ENCODE measurements at places on chromosomes 11 and 22.
A peak's percentile ranks its signal among the peaks of the same experiment; 100 is the strongest.

- no peak for DNase-seq
These were observed 8.2 kb downstream of the C11orf24 start for GRCh38 chr11:68263444-68264035.

GRCh38 chr11:133560472-133560855, 28.2 kb upstream of the OPCML start:
- DNase-seq, result no peak

- no peak for DNase-seq
These were observed 205.8 kb downstream of the ARHGAP42 start for GRCh38 chr11:100892886-100893285.

- no peak for DNase-seq
These were observed 13.0 kb upstream of the MFNG start for GRCh38 chr22:37499027-37499707.

DNA sequence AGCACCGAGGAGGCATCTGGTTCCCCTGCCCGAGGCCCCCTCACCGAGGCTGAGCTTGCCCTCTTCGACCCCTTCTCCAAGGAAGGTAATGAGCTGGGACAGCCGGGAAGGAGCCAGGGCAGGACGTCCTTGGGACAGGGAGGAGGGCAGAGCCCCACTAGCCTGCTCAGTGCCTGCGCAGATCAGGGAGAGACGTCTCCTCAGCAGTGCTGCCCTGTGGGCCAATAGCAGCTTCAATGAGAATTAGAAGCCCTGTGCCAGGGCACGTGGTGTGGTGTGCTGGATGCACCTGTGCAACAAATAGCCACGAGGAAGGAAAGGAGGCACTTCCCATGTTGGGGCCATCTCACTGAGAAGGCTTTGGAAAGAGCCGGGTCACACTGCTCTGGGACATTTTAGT, 5.4 kb upstream of the SAC3D1 start:
- DNase-seq, result no peak

DNA sequence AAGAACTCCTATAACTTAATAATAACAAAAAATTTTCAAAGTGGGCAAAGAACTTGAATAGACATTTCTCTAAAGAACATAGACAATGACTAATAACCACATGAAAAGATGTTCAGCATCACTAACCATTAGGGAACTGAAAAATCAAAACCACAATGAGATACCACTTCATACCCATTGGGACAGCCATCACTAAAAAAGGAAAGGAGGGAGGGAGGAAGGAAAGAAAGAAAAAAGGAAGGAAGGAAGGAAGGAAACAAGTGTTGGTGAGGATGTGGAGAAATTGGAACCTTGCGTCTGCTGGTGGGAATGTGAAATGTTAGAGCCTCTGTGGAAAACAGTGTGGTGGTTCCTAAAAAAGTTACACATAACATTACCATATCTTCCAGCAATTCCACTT, 55.8 kb downstream of the MS4A13 start:
- DNase-seq, result no peak

DNA sequence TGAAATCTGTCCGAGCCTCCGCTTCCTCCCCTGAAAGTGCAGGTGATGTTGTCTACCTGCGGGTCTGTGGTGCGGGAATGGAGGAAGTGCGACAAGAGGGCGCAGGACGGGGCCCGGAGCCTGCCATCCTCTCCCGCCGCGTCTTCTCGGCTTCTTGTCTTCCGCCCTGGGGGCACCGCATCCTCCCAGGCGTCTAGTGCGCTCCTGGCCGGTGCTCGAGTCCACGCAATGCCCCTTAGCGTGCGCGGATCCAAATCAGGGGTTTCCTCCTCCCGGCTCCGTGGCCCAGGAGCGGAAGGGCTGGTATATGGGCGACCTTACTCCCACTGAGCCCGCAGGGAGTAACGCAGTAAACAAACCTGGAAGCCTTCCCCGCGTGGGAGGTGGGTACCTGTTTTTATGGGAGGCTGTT, 405 bp downstream of the SFI1 start:
- peak; percentile 22 for DNase-seq

GRCh38 chr11:35021589-35021988, 105.2 kb downstream of the PDHX start:
- DNase-seq, result no peak

GRCh38 chr11:72568861-72569260, 105.4 kb downstream of the PDE2A start:
- no peak for DNase-seq

DNA sequence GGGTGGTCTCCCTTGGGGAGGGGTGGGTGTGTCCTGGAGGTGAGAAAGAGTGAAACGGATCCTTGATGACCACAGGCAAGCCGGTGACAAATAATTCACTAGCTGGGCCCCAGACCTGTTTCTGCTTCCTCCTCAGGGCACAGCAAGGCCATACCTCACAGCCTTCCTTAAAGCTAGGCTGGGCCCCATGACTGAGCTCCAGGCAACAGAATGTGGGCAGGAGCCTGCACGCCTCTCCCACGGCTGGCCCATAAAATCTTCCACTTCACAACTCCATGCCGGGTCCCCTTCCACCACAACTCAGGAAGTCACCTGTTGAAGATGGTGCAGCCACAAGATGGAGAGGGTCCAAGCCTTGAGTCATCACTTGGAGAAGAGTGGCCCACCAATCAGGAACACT, 23.9 kb downstream of the SLC22A12 start:
- no peak for DNase-seq

DNA sequence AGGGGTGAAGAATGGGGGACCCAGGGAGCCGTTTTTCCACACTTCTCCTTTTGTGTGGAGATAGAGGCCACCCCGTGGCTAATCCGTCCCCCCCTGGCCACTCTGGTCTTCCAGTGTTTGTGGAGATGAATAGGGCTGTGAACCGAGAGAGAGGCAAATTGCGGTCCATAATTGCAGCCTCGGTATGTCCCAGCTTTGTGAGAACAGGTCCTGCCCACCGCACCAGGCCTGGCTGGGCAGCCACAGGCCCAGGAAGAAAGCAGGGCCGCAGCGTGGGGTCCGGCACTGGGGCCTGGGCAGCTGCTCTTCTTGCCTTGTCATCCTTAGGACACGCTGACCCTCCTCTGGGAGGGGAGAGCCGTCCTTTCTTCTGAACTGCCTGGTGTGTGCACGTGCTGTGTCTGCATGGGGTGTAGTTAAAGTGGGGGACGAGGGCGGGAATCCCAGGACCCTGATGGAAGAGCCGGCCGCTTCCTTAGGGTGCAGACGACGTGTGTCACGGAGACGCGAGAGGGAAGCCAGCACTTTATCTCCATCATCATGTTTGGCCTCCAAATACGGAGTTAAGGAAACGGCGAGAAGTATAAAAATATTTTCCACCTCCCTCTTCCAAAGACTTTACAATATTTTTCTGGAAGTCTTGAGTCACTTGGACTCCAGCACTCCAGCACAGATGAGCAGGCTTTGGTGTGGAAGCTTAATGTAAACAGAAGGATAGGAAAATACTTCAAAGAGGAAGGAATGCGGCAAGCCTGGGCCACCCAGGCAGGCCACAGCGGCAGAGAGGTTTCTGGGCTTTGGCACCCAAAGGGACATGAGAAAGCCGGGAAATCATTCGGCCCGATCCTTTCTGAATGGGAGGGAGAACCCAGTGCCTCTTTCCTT, 1248.4 kb downstream of the BRD1 start:
- no peak for DNase-seq

DNA sequence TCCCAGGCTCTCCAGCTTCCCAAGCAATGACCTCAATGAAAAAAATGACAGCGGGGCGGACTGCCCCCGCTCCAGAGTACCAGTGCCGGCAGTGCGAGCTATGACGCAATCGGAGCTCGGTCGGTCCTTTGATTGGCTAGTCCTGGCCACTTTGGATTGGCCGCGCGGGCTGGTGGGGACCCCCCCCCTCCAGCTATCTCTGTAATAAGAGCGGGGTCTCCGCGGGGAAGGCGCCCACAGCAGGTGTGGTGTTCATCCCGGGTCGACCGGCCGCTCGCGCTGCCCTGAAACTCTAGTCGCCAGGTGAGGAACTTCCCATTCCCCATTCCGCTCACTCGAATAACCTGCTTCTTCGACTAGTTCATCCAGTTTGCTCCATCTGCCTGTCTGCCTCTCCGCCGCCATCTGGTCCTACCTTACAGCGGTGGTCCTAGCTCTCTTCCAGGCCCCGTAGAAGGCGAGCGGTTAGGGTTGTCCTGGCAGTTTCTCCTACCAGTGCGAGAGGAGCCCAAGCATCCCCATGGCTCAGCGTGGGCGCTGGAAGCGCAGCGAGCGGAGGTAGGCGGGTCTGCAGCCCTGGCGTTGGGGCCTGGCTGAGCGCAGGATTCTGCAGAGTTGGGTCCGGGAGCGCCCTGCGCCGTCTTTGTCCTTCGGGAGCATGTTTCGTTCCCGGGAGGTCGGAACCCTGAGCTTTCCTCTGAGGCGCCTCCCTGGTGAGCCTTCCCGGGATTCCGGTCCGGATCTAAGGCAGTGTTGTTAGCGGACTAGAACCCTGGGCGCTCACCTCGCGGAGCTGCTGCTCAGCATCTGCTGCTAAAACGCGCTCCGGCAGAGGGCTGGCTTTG, at the start of gene CALCB:
Gene CALCB, plus strand, starts transcription at position 233 of the 845 bp plus-strand sequence. CDS start 1,126 bp downstream, outside the sequence.
- no peak for DNase-seq

GRCh38 chr11:20156280-20156875, 3.9 kb downstream of the DBX1 start:
- DNase-seq, result peak; percentile 46

- DNase-seq, result no peak
These were observed 47.2 kb downstream of the CYTH4 start for GRCh38 chr22:37329238-37330140.

Data from stimulated activated CD8-positive, alpha-beta memory T cell treated with anti-CD3 and anti-CD28 coated beads, Interleukin-12 subunit alpha, Interleukin-12 subunit beta, amount 100 ng/mL, for 4 hours (primary cell).